ENCODE measurements at places on chromosomes 3 and 15.
A peak's percentile ranks its signal among the peaks of the same experiment; 100 is the strongest.

- DNase-seq = peak; percentile 2
Observed at GRCh38 chr3:155664925-155665695, 79.8 kb downstream of the PLCH1 start.

DNA sequence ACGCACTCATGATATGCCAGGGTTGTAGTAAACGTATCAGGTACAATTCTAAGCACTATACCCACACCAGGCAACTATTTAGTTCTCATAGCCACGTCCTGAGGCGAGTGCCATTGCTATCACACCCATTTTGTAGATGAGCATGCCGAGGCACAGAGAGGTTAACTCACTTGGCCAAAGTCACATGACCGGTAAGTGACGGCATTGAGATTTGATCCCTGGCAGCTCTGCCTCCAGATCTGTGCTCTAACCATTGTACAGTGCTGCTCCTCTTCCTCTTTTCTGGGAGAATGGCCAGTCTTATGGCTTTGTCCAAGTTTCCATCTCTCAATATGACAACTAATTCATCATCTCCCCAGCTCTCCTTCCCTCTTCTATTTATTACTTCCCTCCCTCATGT, 18.9 kb upstream of the ATP2B2 start:
- no peak for DNase-seq

GRCh38 chr15:95624616-95625361, 705.7 kb upstream of the NR2F2 start:
- DNase-seq = no peak

- peak; percentile 32 for DNase-seq
Observed at GRCh38 chr3:108090049-108090700, 656 bp downstream of the CD47 start.

GRCh38 chr3:61029194-61029593, 222.1 kb downstream of the FHIT start:
- no peak for DNase-seq

- DNase-seq = no peak
Observed at GRCh38 chr3:99576904-99577559, 61.4 kb upstream of the COL8A1 start.

- no peak for DNase-seq
Observed at GRCh38 chr3:119586733-119587172, 7.5 kb downstream of the ADPRH start.

GRCh38 chr3:106768941-106769480, 608.2 kb upstream of the CCDC54 start:
- no peak for DNase-seq

- no peak for DNase-seq
Observed at GRCh38 chr3:187318819-187319616, 27.5 kb upstream of the MASP1 start.

GRCh38 chr3:183208260-183208659, 44.8 kb upstream of the B3GNT5 start:
- no peak for DNase-seq

- DNase-seq = no peak
Observed at GRCh38 chr3:86782286-86782685, 208.7 kb downstream of the VGLL3 start.

GRCh38 chr3:114307222-114307830, 13.5 kb downstream of the TIGIT start:
- DNase-seq = no peak

- DNase-seq = no peak
Observed at GRCh38 chr3:126421573-126422119, 26.9 kb downstream of the CFAP100 start.

DNA sequence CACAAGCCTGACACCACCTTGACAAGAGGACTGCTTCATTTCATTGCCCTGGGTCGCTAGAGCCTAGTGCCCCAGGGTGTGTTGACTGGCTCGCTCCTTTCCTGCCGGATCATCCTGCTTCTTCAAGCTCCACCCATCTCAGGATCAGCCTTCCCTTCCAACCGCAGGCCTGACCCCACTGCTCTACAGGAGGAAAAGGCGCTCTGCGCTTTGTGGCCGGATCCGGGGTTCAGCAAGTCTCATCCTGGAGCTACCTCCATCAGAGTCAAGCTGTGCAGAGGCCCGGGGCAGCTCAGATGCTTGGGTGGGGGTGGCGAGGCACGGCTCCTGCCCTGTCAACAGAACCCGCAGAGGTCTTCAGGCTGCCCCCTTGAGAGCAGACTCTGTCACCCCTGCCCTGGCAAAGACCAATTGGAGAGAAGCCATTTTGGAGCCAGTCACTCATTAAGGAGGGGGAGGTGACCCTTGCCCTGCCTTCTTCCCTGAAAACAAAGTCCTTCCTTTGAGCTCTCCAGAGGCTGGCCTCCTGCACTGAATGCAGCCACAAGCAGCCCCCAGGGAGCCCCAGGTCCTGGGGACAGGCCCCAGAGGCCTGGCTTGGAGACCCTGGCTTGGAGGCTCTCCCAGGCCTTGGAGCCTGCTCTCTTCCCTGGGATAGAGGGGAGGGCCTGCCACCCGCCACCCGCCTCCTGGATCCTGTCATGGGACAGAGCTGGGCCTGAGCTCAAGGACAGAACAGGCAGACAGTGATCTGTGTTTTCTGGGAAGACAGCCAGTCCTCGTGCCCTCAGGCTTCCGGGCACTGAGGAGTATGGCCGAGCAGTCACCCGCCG, 80.3 kb downstream of the CPN2 start:
- DNase-seq = peak; percentile 93

DNA sequence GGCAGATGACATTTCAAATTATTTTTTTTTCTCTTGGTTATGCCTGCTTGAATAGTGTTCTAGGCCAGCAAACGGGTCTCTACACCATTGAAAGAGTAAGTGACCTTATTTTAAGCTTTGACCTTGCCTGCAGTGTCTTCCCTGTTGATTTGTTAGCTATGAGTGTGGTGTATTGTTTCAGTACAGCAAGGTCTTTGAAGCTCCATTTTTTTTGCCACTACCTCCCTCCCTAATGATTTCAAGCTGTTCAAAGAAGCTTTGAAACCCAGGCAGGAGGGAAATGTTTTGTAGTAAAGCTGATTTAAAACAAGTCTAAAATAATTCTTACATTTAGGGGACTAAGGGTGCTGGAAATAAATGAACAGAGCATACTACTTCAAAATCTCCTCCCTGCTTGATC, 1249.8 kb downstream of the ROBO1 start:
- DNase-seq = no peak

GRCh38 chr15:40314723-40315276, 7.1 kb upstream of the PLCB2 start:
- DNase-seq = no peak

DNA sequence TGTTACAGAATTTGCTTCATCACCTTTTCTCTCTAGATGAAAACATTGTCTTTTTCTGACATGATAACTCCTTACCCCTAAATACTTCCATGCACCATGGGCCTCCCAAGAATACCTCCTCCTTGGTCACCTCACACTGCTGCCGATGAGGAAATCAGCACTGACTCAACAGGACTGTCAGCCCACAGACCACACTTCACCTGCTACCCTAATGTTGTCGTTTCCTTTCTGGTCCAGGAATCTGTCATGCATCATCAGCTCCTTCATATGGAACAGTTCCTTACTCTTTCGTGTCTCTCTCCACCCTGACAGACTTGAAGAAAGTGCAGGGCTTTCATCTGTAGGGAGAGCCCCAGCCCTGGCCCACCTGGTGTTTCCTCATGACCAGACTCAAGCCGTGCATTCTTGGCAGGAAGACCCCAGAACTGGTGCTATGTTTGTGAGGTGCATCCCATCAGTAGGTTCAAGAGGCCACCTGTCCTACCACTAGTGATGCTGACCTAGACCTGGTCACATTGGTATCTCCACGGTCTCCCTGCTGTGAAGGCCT, 41.1 kb upstream of the PLXNA1 start:
- no peak for DNase-seq

DNA sequence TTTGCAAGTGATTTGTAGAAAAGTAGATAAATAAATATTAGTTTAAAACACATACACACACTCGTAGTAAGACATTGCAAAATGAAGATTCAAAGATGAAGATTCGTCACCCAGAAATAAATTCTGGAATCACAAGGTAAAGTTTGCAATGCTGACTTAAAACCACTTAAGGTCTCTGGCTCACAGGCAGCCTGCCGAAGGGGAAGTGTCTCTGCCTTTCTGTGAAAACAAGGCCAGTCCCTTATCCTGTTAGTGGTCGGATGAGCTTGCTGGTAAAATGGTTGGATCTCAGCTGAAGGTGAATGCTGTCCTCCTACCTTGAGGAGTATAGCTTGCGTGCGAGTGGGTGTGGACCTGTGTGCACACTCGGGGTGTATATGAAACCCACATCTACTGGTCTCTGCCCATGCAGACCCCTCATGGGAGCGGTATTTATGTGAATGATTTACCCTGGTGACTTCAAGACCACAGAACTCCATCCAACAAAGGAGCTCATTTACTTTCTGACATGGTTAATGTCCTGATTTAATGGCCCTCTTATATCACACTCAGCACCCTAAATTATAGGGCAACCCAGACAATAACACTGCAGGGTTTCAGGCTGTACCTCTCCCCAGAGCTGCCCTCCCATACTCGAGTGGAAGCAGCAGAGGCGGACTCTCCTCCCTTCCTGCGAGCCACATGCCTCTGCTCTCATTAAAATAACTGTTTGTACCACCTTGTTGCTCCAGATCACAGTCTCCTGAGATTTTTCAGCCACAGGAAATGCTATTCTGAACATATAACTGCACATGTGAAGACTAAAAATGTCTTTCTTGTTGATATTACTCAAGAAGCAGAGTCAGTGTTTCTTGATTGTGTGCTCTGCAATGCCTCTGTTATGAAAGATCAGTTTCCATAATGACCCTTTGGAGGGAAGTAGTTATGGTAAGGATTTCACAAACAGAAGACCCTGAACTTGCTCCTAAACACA, 45.9 kb upstream of the ALDH1A3 start:
- no peak for DNase-seq

GRCh38 chr3:19256313-19256712, 108.0 kb downstream of the KCNH8 start:
- DNase-seq = no peak
